ENCODE measurements at places on chromosomes 4 and X.

DNA sequence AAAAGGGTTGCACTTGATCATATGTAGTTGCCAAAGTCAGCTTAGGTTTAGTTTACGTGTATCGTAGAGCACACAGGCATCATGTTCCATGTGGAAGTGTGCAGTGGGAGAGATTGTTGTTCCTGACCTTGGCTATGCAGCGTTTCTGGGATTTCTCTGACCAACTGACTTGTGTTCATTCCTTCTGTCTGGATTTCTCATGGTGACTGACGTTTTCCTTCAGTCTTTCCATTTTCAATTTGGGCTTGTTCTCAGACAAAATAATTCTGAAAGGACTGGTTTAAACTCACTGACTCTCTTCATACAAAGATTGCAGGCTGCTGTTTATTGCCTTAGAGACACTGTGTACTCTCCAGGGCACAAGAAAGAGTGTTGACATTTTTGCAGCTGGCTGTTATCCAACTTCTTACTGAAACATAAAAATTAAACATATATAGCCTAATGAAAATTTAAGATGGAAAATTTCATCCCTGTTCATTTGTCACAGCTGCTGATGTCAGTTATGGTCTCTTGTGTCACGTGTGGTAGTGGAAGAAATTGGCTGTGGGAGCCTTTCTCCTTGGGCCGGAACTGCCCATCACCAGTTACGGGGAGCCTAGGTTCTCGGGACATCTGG is 95.4 kb downstream of the TNIP2 start:
- DNase-seq, result no peak

DNA sequence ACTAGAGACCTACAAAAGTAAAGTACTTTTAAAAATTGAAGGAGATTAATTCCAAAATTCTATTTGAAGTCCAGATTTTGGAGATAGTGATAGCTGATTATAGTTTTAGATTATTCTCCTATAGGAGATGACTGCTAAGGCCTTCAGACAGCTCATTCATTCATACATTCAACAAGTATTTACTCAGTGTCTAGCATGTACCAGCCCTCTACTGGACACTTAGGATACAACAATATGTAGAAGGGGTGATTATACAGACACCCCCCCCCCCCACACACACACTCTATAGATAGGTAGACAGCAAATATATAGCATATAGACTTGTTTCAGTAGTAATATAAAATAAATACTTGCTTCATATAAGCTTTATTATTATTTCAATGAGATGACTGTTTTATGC is 60.4 kb upstream of the TAF9B start:
- no peak for DNase-seq

- no peak for DNase-seq
Measured at GRCh38 chr4:4461850-4462249, 74.9 kb downstream of the NSG1 start.

- no peak for DNase-seq
Measured at GRCh38 chrX:118720058-118720707, 7.2 kb upstream of the IL13RA1 start.

GRCh38 chr4:22268350-22269025 is 247.4 kb downstream of the ADGRA3 start:
- no peak for DNase-seq

- DNase-seq, result no peak
Measured at GRCh38 chrX:68936608-68937007, 107.8 kb downstream of the EFNB1 start.

GRCh38 chr4:16655111-16655510 is 243.3 kb downstream of the LDB2 start:
- DNase-seq, result no peak
